Stimulated activated CD4-positive, alpha-beta T cell treated with anti-CD3 and anti-CD28 coated beads, TNF-alpha, amount 100 ng/mL, for 48 hours (primary cell): ENCODE measurements at places on chromosomes 6 and 20.

DNA sequence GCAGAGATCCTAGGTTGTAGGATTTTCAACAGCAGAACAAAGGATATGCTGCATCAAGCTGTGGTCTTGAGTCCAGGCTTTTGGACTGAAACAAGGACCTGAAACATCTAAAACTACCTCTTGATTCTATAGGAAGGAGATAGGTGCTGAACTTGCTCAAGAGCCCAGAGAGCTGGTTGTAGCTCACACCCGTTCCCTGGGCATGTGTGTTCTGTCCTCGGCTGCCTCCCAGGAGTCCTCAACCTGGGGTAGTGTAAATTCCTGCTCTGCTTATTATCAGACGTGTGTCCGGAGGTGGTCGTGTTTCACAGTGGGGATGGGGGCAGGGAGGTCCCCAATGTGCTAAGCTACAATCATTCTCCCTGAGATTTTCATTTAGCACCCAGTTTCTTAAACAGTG is 4.8 kb downstream of the NOP56 start:
- no peak for DNase-seq

DNA sequence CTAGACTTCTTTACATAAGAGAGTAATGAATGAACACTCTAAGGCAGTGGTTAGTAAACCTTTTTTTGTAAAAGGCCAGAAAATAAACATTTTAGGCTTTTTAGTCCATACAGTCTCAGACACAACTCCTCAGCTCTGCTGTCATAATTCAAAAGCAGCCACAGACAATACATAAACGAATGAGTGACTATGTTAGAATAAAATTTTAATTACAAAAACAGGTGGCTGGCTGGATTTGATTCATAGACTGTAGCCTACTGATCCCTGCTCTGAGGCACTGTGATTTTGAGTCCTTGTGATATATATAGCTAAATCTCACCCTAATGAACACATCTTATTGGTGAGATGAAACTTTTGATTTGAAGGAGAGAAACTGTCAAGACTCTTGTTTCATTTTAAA is 155.1 kb downstream of the AIG1 start:
- no peak for DNase-seq

- DNase-seq, result no peak
Measured at GRCh38 chr6:27478141-27478705, 5.3 kb upstream of the ZNF184 start.

GRCh38 chr6:152423216-152424103 is 213.7 kb downstream of the SYNE1 start:
- no peak for DNase-seq

DNA sequence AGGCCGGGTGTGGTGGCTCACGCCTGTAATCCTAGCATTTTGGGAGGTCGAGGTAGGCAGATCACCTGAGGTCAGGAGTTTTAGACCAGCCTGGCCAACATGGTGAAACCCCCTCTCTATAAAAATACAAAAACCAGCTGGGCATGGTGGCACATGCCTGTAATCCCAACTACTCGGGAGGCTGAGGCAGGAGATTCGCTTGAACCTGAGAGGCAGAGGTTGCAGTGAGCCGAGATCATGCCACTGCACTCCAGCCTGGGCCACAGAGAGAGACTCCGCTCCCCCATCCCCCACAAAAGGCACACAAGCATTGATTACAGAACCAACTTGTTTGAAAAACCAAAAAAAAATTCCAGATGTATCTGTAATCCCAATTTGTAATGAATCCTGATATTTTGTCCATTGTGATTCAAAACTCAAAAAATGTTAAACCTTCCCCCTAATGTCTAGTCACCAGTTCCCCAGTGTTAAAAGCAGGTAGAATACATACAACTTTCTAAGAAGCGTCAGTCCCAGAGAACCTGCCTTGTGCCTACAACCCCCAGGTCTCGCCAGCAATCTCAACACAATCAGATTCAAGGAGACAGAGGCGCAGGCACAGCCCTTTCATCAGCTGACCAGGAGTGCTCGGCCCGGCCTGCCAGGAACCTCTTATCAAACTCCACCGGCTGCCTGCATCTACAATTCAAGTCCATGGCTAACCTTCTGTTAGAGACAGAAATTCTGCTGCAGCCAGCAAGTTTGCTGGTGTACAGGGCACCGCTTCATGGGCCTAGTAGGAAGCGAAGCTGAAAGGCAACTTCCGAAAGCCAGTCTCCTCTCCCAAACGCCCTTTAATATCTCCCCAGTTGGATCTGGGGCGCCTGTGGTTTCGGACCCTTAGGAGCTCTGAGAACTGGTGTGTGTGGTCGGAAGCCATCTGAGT is 2.1 kb downstream of the EZR start:
- no peak for DNase-seq

- no peak for DNase-seq
Measured at GRCh38 chr6:47722194-47722593, 23.8 kb downstream of the ADGRF4 start.

GRCh38 chr20:43862438-43862837 is 52.2 kb upstream of the TOX2 start:
- no peak for DNase-seq

- no peak for DNase-seq
Measured at GRCh38 chr6:44489910-44490604, 102.6 kb downstream of the CDC5L start.

DNA sequence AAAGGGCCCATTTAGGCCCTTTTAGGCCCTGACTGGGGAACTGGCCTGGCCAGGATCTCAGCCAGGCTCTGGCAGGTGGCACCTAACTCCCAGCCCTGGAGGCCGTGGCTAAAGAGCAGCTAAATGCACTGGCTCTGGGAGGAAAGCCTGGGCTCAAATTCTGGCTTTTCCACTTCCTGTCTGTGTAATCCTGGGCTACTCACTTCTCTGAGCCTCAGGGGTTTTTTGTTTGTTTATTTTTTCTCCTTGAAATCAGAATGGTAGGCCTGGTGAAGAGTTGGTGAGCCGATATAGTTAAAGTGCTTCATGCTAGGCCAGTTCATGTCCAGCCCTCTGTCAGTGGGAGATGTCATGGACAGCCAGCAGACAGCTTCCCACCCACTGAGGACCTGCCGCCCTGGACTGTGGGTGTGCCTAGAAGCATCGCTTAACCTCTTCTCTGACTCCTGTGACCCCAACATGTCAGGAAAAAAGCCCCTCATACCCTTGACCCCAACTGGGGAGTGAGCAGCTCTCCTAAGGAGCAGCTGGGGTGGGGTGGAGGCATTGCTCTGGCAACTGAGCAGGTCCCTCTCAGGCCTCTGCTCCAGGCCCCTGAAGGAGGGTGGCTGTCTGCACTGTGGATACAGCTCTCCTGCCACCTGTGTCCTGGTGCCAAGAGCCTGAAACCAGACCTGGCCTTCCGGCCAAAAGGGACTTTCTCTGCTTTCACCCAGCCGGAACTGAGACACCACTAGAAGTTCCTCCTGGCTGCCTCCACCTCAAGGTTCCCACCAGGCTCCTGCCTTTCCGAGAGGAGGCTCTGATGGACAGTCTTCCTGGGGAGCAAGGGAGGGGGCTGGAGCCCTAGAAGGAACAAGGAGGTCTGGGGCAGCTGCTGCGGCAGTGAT is 57.2 kb upstream of the MYL9 start:
- DNase-seq, result no peak

DNA sequence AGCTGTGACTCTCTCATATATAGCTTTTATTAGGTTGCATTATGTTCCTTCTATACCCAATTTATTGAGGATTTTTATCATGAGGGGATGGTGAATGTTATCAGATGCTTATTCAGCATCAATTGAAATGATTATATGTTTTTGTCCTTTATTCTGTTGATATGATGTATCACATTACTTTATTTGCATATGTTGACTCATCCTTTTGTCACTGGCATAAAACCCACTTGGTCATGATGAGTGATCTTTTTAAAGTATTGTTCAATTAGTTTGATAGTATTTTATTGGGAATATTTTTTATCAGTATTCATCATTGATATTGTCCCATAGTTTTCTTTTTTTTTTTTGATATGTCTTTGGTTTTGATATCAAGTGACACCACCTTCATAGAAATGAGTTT is 529.9 kb downstream of the MMUT start:
- DNase-seq, result no peak

DNA sequence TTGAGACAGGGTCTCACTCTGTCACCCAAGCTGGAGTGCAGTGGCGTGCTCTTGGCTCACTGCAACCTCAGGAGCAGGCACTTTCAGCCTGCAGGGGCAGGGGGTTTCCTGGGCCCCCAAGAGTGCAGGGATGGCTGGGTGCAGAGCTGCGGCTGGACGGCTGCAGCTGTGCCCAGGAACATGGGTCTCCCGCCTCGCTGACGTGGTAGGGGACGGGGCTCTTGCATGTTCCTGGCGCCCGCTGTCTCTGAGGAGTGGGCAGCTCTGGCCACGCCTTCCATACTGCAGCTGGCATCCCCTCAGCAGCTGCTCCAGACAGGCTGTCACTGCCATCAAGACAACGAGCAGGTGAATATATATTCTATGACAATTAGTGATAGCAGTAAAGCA is 2.2 kb upstream of the DEK start:
- no peak for DNase-seq

- no peak for DNase-seq
Measured at GRCh38 chr6:5084360-5084780, 771 bp upstream of the PPP1R3G start.

DNA sequence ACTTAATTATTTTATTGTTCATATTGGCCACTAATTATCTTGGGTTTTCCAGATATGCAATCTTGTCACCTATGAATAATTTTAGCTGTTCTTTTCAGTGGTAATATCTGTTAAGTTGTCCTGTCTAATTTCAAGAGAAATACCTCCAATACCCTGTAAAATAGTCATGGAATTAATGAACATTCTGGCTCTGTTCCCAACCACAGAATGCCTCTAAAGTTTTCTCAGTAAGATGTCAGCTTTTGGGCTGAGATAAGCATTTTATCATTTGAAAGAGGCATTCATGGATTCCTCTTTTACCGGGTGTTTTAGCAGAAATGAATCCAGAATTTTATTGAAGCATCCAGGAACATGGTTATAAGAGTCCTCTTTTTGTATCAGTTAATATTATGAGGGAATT is 109.3 kb downstream of the WDR27 start:
- no peak for DNase-seq

DNA sequence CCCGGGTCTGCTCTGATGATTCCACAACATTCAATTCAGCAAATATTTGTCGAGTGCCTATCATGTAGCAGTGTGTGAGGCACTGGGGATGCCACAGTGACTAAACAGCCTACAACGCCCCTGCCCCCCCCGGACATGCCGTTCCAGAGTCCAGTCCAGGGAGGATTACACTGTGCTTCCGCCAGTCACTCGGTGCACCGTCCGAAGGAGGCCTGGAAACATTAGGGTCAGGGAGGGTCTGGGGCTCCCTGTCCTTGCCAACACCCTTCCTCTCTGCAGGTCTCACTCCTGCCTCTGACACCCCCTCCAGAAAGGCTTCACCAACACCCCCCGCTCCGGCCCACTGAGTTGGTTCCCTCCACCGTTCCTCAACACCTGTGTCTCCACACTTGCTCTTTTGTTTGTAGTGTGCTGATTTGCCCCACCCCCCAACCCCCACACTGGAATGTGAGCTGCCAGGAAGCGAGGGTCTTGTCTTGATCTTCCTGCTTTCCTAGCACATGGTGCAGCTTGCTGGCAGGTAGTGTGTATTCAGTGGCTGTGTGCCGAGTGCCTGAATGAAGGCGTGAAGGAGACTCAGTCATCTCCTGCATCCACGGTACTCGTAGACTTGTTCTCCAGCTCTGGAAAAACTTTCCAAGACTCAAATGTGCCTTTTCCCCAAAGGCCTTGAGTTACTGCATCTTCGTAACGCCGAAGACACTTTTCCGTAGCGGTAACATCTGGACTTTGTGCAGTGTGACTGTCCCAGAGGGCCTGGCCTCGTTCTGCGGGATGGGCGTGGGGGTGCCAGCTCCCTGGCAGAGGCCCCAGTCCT is 150.4 kb downstream of the ZDHHC14 start:
- DNase-seq, result no peak

DNA sequence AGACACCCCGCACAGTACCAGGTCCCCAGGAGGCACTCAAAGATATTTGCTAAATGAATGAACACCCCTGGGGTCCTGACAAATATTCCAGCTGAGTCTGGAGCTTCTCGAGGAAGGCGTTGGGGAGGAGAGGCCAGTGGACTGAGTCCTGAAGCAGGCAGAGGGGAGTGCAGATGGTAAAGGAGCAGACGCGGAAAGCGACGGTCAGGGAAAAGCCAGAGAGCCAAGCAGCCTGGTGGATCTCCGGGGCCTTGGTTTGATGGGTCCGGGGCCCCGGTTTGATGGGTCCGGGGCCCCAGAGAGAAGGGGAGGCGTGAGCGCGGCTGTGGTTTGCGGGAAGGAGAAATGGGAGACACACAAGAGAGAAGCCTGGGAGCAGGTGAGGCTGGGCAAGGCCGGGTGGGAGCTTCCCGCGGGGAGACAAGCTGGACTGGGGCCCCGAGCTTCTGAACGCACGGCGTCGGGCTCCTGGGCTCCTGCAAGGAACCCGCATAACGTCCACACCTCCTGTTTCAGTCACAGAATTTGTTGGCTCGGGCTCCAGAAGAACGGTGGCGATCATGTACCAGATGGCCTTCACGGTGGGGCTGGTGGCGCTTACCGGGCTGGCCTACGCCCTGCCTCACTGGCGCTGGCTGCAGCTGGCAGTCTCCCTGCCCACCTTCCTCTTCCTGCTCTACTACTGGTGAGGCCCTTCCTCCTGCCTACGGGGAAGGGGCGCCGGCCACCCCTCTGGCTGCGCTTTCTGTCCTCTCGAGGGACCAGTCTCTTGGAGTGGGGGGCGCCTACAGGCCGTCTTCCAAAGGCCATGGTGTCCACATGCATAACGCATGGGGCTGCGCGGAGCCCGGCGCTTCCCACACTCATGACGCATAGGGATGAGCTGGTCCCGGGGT is 12.1 kb downstream of the SLC22A1 start:
- no peak for DNase-seq

- no peak for DNase-seq
Measured at GRCh38 chr6:15106958-15107643, 138.8 kb upstream of the JARID2 start.

DNA sequence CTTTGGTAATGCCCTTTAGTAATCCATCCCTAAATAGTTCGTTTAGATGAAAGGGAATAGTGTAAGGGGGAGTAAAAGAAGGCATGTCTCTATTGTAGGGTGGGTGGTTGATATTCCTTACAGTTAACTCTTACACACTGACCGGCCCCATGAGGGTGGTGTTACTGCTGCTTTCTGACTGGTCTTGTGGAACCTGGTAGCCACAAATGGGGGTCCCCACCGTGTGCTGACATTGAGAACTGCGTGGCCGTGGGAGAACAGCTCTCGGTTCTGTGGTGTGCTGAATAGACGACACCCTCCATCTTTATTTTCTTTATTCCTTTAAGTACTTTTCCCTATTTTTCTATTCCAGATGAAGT is 19.3 kb downstream of the MRAP2 start:
- no peak for DNase-seq

GRCh38 chr6:36682328-36683144 is 4.0 kb downstream of the CDKN1A start:
- peak; percentile 50 for DNase-seq

GRCh38 chr20:48581167-48581566 is 246.6 kb downstream of the PREX1 start:
- no peak for DNase-seq

DNA sequence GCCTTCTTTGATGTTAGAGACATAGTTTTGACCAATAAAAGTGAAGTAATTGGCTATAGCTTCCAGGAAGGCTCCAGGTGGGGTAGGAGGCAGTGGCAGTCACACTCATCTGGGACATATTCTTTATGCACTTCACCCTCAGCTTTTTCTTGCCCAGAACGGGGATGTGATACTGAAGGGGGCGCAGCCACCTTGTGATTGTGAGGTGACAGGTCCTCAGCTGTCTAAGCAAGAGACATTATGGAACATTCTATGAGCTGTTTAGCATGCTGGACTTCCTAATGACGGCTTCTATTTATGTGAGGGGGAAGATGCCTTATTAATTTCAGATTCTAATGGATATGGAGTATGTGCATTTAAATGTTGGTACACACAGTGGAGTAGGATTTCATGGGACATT is 151.3 kb upstream of the ZFP64 start:
- no peak for DNase-seq
